ENCODE measurements at places on chromosomes 12 and 14.

- no peak for DNase-seq
Observed at GRCh38 chr12:118355843-118356242, 16.9 kb downstream of the TAOK3 start.

DNA sequence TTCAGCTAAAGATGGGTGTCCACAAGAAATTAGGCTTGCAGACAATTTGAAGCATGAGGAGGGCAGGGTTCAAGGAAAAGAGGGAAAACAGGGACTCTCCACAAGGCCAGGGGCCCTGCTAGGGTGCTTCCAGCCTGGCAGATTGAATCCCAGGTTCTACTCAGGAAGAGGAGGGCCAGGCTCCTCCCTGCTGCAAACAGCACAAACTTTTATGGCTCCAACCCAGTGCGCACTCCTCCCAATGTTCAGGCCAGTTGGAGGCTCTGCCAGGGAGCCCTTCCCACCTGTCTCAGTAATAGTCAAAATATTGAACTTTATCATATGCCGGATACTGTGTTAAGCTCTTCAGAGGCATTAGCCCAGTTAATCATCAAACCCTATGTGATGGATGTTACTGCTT lies 244.4 kb downstream of the SYT1 start:
- DNase-seq: no peak

GRCh38 chr12:68521321-68521839 lies 89.3 kb upstream of the RAP1B start:
- DNase-seq: no peak

GRCh38 chr14:33452995-33453394 lies 497.9 kb downstream of the EGLN3 start:
- no peak for DNase-seq

GRCh38 chr12:104521731-104522130 lies 65.0 kb downstream of the CHST11 start:
- no peak for DNase-seq

- peak; percentile 44 for DNase-seq
Observed at GRCh38 chr12:188910-189621, 24.9 kb downstream of the SLC6A12 start.

GRCh38 chr14:90058876-90059458 lies 2.8 kb upstream of the KCNK13 start:
- DNase-seq: no peak

All from amygdala (tissue), 56 donors.